Activated T-helper 17 cell treated with anti-CD3 and anti-CD28 coated beads, Interleukin-2, amount 50 U/mL, for 72 hours (primary cell): ENCODE measurements at places on chromosomes 16 and 17.

- ATAC-seq = no peak
Observed at GRCh38 chr16:49351096-49351487, 22.5 kb upstream of the C16orf78 start.

GRCh38 chr17:11151818-11152425, 89.1 kb upstream of the SHISA6 start:
- ATAC-seq = no peak

DNA sequence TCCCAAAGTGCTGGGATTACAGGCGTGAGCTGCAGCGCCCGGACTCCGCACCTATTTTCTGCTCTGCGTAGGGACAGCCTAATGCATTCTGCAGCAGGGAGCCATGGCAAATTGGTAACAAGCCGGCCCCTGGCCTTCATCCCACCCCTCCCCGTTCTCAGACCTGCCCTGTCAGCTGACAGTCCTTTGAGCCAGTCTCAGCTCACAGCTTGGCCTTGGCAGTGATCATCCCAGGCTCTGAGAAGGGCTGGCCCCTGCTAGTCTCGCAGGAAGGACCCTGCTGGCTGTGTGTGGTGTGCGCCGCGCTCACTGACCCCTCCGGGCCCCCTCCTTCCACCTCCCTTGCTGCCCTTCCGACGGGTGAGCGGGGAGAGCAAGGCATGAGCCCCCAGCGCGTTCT, 10.3 kb upstream of the NPTX1 start:
- no peak for ATAC-seq

GRCh38 chr16:81738783-81739496, 40.2 kb upstream of the PLCG2 start:
- ATAC-seq = no peak

DNA sequence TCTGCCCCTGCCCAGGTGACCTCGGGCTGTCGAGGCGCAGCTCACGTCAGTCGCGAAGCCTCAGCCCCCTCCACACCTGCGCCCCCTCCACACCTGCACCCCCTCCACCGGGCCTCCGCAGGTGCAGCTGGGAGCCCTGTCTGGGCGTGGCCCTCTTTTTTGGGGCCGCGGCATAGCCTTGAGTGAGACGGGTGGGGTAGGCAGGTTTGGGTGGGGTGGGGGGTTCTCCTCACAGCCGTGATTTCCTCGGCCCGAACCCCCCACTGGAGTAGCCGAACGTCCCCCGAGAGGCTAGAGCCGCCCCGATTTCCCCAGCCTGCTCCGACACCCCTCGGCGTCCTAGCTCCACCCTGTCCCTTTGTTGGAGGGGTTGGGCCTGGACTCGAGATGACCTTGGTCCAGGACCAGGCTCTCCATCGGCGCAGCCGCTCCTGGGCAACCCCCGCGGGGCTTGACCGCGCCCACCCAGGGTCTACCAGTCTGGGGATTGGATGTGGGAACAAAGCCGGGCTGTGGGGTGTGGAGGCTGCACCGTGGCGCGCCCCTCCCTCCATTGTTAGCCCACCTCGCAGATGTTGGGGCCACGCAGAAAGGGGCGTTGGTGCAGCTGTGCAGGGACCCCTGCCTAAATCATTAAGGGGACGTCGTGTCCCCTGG, 626 bp downstream of the TUBB3 start:
- ATAC-seq = no peak

DNA sequence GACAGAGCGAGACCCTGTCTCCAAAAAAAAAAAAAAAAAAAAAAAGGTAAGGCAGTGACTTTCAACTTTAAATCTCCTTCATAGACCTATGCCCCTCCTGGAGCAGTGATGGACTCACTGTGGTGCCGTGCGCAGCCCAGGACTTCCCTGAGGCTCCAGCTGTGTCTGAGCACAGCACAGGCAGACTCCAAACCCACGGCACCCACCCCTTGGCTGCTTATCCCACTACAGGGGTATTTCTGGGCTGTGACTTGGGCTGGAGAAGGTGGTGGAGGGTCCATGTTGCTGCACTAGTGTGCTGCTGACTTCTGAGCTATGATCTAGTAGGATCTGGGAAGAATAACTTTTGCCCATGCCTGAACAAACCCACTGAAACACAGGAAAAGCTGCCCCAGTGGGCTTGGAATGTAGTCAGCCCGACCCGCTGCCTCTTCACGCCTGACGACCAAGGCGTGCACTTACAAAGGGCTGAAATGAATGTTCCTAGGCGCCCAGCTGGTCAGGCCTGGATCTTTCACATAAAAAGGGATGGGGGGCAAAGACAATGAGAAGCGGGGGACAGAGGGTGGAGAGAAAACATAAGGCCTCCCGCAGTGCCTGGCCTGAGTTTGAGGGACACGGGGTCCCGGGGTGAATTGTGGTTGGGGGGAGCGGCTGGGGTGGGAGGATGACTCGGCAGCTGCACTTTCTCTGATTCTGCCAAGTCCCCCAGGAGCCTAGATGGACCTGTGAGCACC, 83.0 kb downstream of the IRF8 start:
- ATAC-seq = no peak

- ATAC-seq = no peak
Observed at GRCh38 chr16:77939968-77940367, 82.4 kb upstream of the CLEC3A start.

GRCh38 chr16:3485821-3486505, 9.3 kb downstream of the C16orf90 start:
- ATAC-seq = no peak

GRCh38 chr16:88585927-88586581, 15.9 kb downstream of the ZC3H18 start:
- no peak for ATAC-seq

DNA sequence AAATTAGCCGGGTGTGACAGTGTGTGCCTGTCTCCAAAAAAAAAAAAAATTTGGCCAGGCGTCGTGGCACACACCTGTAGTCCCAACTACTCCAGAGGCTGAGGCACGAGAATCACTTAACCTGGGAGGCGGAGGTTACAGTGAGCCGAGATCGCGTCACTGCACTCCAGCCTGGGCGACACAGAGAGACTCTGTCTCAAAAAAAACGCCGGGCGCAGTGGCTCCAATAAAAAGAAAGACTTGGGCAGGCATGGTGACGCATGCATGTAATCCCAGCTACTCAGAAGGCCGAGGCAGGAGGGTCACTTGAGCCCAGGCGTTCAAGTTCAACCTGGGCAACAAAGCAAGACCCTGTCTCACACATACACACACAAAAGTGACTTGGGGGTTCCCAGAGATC, 3.6 kb downstream of the LSM12 start:
- no peak for ATAC-seq

GRCh38 chr17:29032013-29032856, 10.7 kb upstream of the PIPOX start:
- no peak for ATAC-seq

- no peak for ATAC-seq
Observed at GRCh38 chr16:77165006-77165405, 26.0 kb upstream of the MON1B start.

GRCh38 chr17:49903523-49903922, 55.7 kb upstream of the TAC4 start:
- no peak for ATAC-seq

DNA sequence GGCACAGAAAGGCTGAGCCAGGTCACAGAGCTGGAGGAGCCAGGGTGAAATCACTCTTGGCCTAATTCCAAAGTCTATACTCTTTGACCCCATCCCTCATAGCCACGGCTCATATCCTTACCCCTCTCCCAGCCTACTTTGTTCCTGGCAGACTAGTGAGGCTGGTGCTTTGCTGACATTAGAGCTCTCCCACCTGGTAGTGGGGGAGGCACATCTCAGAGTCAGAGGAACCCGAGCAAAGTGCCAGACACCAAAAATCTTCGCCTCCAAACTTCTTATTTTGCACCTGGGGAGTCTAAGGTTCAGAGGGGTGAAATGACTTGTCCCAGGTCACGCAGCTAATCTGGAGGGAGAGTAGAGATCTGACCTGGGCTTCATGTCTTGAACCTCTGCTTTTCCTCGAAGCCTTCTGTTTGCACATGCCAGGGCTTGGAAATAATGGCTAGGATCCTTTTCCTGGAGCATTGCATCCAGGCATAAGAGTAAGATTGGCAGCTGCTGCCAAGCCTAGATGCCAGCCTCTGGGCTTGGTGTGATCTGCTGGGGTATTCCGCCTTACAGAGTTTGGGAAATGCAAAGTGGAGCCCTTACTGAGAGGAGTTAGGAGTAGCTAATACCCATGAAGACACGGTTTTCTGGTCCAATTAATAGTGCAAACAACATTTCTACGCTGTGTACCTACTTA, 126.9 kb downstream of the SPACA3 start:
- no peak for ATAC-seq

GRCh38 chr16:30184096-30184890, 891 bp downstream of the CORO1A start:
- peak; percentile 23 for ATAC-seq

DNA sequence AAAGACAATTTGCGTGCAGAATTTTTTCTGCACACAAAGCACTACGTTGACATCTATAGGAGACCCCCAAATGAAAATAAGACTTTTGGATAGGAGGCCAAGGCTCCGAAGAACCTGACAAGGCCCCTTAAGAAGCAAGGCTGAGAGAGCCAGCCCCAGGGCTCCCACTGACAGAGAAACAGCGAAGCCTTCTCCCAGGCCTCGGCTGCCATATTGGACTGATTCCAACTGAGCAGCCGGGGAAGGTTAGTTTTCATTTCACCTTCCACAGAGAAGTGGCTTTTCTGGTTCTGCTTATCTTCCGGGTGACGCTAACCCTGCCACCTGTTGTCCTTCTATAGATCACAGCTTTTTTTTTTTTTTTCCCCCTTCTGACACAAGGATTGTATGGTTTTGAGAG, 356.7 kb downstream of the SOX9 start:
- no peak for ATAC-seq

GRCh38 chr17:68344701-68345136, 53.4 kb downstream of the ARSG start:
- ATAC-seq = peak; percentile 13

DNA sequence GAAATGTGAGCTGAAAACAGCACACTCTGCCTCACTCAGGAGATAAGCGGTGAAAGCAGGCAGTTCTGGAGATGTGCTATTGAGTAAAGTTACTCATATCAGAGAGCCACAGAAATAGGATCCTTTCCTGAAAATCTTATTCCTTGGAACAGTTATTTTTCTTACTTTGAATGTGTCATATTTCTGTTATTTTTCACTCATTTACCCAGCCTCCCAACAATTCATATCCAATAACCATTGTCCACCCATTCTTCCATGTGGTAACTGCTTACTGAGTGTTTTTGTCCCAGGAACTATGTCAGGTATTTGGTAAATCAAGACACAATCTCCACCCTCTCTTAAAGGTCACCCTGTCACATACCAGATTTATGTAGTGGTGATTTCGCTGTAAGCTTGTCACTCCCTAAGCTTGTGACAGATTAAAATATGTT, 144.9 kb downstream of the PARN start:
- ATAC-seq = no peak

- no peak for ATAC-seq
Observed at GRCh38 chr17:79463421-79464317, 147.2 kb downstream of the RBFOX3 start.

DNA sequence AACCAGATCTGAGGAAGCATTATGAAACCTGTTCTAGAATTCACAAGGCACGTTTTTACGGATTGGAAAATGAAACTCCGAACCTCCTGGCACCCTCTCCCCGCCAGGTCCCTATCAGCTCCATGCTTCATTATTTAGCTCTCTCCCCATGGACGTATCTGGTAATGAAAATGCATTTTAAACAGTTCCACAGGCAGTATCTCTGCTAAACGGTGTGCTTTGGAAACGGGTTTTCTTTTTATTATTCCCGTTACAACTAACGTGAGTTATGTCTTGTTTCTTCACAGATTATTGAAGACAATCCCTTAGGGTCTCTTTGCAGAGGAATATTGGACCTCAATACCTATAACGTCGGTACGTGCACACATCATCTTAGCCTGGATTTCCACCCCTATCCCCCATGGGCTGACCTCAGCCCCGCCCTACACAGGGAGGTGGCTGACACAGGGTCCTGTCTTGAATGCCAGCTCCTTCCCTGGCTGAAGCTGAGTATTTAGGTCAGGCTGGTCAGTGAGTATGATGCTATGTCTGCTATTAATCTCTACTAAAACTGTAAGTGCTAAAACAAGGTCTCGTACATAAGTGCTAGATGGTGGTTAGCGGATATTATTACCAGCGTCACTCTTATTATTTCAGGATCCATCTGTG, 82.9 kb downstream of the SDR42E1 start:
- ATAC-seq = no peak

- ATAC-seq = peak; percentile 26
Observed at GRCh38 chr16:66668777-66669444, 27.6 kb downstream of the CMTM4 start.

DNA sequence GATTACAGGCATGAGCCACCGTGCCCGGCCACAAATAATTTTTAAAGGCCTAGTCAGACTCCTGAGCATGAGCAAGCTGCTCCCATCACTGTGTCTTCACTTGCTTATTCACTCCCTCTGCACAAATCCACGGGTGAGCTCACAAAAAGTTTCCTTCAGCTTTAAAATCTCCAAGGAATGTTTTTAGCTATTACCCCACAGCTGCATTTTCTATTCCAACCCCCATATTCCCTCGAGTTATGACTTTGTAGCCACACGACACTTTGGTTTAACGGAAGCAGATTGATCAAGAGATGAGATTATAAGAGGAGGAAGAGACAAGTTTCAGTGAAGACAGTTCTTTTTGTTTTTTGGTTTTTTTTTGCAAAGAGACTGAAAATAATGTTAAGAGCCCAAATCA, 49.1 kb upstream of the SLC25A19 start:
- ATAC-seq = peak; percentile 69

DNA sequence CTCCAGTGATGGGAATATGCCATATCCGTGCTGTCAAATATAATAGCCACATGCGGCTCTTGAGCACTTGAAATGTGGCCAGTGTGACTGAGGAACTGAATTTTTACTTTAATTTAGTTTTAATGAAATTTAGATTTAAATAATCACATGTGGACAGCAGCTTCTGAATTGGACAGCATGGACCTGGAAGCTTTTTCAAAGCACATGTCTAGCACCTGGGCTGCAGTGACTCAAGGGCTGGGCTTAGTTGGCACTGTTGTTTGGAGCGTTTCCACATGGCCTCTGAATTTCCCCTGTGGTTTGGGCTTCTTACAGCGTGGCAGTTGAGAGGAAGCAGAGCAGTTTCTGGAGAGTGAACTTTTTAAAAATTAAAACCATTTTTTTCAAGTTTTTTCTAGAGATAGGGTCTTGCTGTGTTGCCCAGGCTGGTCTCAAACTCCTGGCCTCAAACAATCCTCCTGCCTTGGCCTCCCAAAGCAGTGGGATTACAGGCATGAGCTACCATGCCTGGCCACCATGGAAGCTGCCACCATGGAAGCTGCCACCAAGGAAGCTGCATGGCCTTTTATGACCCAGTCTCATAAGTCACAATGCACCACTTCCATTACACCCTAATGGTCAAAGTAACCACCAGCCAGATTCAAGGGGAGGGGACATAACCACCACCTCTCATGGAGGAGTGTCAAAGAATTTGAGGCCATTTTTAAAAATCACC, 6.7 kb upstream of the TOB1 start:
- ATAC-seq = peak; percentile 87

DNA sequence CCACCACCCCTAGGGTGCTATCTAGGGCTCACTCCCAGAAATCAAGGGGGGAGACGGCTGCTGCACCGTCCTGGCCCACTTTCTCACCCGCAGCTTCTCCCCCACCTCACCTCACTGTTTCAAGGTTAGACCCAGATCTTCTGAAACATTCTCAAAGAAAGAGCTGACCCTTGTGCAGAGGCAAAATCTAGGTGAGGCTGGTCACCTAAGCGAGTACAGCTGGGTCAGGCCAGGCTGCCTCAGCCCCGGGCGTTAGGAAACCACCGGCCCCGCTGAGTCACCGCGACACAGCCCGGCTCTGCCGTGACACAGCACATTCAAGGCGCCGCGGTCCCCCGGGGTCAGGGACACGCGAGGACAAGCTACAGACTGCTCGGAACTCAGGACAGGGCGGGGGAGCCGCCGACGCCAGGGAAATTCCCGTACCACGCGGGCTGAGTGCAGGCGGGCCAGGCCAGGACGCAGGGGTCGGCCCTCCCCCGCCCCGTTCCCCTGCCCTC, 27.1 kb downstream of the GNPTG start:
- ATAC-seq = peak; percentile 87
